ENCODE measurements at places on chromosomes 7 and 10. TPM values are rescaled to one million over a fixed set of nuclear protein-coding genes. Genes with fewer than 3 reads are reported as not detected.

UPK3B gene
- 4.9 TPM for total RNA-seq

DNA sequence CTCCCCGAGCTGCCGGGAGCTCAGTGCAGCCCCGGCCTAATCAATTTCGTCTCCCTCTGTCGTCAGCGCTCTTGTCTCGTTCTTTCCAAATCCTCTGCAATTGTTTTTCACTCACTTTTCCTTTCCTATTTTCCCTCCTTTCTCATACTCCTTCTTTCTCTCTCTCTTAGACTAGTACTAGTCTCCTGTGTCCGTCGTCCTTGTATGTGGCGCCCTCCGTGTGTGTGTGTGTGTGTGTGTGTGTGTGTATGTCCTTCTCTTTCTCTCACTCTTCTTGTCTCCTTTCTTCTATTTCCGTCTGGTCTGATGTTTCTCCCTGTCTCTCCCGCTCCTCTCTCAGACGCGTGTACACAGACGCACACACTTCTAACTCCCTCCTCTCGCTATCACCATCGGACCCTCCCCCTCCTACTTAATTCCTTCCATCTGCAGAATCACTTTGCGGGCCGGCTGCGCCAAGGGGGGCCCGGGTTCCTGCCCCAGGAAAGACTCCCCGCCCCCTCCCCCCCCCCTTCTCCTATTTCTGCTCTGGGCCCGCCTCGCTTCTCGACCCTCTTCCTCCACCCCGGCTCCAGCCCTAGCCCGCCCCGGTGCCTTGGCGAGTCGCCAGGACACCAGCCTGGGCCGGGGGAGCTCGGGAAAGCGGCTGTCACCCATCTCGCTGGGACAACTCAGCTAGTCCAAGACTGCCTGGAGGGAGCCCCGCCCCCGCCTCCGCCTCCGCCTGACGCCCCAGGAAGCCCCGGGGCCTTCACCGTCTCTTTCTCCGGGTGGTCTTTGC lies 743 bp upstream of the ZCCHC24 start:
- peak overlapping the region; percentile 73 for H3K4me3 ChIP-seq
- H3K4me1 ChIP-seq = peaks cover 29% of the 10 kb centered on the region
- no peak for DNase-seq
- H3K27me3 ChIP-seq = peaks cover 12% of the 10 kb centered on the region
- H3K36me3 ChIP-seq = no peaks in the 10 kb centered on the region

- H3K27ac ChIP-seq = no peak overlapping the region
- H3K4me1 ChIP-seq = no peaks in the 10 kb centered on the region
- H3K27me3 ChIP-seq = no peaks in the 10 kb centered on the region
- no peaks in the 10 kb centered on the region for H3K36me3 ChIP-seq
- DNase-seq = no peak
Measured at GRCh38 chr10:25504306-25504705, 329.5 kb downstream of the GPR158 start.

ZNF3 gene
- 44.8 TPM for total RNA-seq

HKDC1 gene
- total RNA-seq = not detected

LRRC4 gene
- total RNA-seq = 1.2 TPM

DNA sequence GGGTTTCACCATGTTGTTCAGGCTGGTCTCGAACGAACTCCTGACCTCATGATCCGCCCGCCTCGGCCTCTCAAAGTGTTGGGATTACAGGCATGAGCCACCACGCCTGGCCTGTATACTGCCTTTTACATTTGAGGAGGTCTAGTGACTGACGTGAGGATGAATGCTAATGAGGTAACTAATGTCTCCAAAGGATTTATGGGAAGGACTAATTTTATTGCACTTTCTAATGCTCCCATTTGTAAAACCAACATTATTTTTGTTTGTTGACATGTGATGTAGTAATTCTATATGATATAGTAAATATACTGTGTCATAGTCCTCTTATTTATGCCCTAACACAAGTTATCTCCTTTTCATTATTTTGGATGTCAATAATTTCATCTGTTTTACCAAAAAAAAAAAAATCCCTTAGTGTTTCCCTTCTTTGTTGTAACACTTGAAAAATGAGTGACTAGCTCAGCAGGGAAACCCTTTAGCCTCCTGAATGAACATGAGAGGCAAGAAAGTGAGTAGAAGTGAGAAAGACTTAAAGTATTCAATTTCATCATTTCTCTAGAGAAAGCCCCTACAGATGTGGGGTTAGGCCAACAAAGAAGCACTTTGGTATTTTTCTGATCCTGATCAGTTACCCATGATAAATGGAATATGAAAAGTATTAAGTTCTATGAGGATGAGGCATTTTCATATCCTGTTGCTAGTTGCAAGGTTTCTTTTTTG lies 596.9 kb upstream of the PCDH15 start:
- H3K4me1 ChIP-seq = no peaks in the 10 kb centered on the region
- no peaks in the 10 kb centered on the region for H3K36me3 ChIP-seq
- DNase-seq = no peak
- no peaks in the 10 kb centered on the region for H3K27me3 ChIP-seq
- H3K4me3 ChIP-seq = no peak overlapping the region

- no peak for DNase-seq
- no peaks in the 10 kb centered on the region for H3K4me1 ChIP-seq
- H3K27ac ChIP-seq = no peak overlapping the region
Measured at GRCh38 chr10:101718690-101719275, 23.8 kb upstream of the FBXW4 start.

STRIP2 gene
- total RNA-seq = 0.39 TPM

PDZD7 gene
- total RNA-seq = 0.85 TPM
